ENCODE measurements at places on chromosomes 1 and 21.
A peak's percentile ranks its signal among the peaks of the same experiment; 100 is the strongest.

DNA sequence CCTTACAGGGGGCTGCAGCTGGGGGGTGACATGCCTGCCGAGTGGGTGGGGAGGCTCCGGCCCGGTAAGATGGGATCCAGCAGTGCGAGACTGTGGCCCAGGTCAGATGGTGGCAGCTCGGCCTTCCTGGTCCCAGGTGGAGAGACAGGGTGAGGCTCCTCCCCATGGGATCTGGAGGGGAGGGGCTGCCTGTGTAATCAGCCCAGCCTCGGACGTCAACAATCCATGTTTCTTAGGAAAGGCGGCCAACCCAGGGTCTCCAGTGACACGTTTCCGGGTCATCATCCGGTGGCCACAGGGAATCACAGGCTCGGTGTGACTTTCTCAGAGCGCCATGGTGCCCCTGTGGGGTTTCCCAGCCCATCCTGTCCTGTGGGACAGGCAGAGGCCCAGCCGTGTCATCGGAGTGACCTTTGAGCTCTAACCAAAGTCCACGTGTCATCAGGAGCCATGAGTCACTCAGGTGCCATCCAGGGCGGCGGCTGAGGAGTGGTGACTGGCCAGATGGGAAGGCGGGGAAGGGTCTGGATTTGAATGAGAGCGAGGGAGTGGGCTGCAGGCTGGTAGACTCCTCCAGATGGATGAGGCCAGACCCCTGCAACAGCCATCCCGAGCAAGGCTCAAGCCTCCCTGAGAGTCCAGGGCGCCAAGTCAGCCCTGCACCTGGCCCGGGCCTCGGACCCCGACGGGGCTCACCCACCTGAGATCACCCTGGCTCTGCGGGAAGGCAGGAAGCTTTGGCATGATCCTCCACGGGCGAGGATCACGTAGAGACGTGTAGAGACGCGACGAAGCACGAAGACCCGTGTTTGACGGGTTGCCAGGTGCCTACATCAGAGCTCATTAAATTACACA, 6.6 kb upstream of the HES4 start:
- no peak for DNase-seq

DNA sequence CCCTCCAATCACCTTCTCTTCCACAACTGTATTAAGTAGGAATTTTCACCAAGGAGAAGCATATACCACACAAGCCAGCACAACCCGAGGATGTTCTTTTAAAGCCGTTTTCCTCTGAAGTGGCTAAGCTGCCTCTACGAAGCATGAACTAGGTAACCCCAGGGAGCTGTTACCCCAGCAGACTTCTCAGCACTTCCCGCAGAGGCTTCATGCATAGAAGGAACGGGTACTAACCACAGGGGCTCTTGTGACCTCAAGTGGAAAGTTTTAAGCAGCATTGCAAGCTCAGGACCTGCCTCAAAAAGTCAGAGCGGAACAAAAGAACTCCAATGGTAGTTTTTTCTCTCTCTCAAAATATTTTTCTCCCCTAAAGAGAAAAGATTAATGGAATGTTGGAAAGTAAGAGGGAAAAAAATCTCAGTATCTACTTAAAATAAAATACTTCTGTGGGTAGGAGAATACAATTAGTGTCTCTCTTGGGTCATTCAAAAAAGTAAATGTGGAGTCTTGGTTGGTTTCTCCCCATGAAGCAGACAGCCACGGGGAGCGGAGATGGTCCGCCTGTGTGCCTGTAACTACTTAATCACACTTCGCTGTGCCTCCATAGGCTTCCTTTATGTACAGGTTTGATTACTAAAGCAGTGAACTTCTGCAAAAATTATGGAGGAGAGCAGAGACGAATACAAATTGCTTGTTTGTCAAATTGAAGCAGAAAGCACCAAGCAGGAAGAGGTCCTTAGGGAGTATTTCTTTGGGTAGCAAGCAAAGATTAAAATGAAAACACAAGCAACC, 40.9 kb downstream of the STX6 start:
- DNase-seq, result no peak

DNA sequence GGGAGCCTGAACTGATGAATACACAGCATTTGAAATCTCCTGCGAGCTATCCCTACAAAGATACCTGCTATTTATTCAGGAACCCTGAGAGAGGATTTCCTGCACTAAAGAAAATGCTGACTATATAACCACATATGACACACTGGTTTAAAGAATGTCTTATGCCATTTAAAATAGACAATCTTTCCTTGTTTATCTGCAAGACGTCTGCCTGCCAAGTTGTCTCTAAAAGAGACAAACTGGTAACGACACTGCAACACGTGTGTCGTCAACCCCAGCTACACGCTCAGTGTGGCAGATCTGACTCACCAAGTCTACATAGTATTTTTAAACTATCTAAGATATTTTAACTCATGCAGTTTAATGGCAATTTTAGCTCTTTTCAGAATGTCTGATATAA, 42.7 kb downstream of the APP start:
- DNase-seq, result peak; percentile 62

GRCh38 chr1:154844297-154844681, 25.8 kb downstream of the KCNN3 start:
- DNase-seq, result no peak

DNA sequence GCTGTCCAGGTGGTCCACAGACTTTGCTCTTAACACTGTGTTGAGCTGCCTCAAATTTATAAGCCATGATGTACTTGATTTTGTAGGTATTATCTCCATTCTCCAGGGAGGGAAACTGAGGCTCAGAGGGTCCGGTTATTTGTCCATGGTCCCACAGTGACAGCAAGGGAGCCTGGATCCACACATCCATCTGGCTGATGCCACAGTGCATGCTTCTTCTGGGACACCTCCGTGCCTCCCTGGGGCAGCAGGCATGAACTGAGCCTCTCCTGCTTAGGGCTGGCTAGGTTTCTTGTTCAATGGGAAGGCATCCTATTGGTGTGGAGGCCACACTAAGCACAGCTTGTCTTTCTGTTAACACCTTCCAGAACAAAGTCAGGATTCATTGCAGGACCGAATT, 317.3 kb downstream of the AJAP1 start:
- no peak for DNase-seq

Measured in dermis blood vessel endothelial cell (primary cell).